ENCODE measurements at places on chromosomes 2 and 18.

GRCh38 chr18:23648456-23648855, 14.3 kb downstream of the ANKRD29 start:
- DNase-seq: no peak

DNA sequence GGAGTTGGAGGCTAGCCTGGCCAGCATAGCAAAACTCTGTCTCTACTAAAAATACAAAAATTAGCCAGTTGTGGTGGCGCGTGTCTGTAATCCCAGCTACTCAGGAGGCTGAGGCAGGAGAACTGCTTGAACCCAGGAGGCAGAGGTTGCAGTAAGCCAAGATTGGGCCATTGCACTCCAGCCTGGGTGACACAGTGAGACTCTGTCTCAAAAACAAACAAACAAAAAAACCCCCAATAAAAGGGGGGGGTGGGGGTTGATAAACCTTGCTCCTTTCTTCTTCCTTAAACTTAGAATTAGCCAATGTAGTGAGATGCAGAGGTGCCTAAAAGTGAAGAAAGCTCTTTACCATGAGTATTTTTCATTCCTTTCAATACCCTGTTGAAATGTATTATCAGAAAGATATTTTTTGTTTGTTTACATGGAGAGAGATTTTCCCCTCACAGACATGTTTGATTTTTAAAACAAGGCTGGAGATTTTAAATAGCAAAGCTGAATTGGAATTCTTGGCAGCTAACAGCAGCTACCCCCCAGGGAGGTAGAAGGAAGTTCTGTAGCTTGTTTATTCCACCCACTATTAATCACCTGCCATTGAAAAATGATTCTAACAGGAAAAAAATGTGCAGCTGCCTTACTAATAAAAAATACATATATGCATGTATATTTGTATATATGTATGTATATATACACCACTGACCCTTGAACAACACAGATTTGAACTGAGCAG, 48.6 kb downstream of the GYPC start:
- DNase-seq: no peak

- DNase-seq: peak; percentile 67
These were observed 89.5 kb downstream of the ZFP36L2 start for GRCh38 chr2:43136876-43137275.

DNA sequence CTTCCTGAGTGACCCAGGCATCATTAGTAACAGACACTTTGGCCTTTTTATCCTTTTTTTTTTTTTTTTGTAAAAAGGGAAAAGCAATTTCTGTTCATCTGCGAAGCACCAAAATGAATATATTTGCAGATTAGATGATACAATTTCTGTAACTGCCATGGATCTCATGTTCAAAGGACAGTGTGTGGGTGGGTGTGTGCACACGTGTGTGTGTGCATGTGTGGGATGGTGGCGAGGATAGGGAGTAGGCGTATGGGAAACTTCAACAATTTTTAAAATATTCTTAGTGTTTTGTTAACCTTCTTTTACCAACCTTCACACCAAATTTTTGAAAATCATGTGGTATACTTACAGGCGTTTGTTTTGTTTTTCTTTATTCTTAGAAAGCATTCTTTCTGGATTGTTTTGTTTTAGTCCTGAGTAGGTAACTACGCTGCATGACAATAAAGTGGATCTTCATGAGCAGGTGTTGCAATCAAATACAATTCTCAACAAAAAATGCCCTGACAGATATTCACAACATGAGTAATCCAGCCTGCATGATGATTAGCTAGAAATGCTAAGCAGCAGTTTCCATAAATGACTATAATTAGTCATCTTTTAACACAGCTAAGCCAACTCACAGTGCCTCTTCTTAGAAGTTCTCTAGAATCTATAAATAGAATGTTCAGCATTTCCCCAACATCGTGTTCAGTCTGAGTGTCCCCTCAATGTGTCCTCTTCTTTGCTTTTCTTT, 53.5 kb upstream of the RMDN2 start:
- DNase-seq: no peak

DNA sequence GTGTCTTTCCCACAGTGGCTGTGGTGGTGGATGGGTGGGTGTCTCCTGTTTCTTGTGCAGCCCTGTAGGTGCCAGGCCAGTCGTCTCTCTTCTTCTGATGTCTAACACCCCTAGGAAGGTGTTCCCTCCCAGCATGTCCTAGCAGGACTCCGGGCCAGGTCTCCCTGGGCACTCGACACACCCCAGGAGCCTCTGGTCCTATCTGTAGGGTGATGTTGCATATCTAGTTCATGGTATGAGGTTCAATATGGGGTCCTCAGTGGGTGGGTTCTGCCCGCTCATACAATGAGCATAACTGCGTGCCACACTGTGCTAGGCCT, 14.4 kb downstream of the NGEF start:
- DNase-seq: no peak

DNA sequence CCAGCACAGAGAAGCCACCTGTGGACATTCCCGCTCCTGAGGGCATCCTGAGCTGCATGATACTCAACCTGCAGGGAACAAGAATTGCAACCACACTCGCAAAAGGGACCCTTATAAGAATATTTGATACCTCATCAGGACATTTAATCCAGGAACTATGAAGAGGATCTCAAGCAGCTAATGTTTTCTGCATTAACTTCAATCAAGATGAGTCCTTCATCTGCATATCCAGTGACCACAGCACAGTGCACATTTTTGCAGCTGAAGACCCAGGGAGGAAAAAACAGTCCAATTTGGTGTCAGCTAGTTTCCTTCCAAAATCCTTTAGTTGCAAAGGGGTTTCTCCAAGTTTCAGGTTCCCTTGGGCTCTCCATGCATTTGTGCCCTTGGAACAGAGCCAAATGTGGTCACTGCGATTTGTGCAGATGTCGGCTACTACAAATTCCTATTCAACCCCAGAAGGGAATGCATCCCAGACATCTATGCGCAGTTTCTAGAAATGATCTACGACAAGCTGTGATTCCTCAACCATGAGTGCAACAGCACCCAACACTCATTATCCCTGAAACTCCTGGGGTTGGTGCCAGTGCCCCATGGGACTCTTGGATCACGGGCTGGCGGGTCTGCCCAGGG, 23.3 kb upstream of the FHOD3 start:
- DNase-seq: no peak

DNA sequence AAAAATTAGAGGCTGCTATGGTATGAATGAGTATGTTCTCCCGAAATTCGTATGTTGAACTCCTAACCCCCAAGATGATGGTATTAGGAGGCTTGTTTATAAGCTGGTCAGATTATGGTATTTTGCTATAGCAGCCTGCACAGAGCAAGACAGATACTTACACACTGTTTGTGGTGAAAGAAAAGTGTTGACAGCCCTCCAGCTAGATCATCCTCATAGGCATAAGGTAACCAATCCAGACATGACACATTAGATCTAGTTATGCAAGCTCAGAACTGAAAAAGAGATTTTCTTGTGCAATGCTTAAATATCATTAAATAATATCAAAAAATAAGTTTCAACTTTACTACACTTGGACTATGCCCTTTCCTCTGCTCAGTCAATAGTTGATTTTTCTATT, 107.1 kb downstream of the ABCA12 start:
- DNase-seq: no peak

GRCh38 chr2:190514676-190515075, 19.8 kb downstream of the NEMP2 start:
- no peak for DNase-seq

DNA sequence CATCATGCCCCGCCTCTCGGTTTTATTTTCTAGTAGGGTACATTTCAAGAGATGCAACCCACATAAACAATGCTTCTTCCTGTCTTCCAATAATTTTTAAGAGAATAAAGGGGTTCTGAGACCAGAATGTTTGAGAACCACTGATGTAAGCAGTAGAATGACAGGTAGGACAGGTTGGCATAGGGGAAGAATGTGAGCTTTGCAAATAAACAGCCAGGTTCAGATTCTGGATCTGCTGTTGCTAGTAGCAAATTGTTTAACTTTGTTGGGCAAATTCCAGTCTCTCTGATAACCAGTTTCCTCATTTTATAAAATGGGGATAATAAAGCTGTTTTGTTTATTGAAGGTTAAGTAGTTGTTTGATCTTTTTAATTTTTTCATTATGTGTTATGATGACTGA, 32.8 kb downstream of the SOCS6 start:
- DNase-seq: no peak

DNA sequence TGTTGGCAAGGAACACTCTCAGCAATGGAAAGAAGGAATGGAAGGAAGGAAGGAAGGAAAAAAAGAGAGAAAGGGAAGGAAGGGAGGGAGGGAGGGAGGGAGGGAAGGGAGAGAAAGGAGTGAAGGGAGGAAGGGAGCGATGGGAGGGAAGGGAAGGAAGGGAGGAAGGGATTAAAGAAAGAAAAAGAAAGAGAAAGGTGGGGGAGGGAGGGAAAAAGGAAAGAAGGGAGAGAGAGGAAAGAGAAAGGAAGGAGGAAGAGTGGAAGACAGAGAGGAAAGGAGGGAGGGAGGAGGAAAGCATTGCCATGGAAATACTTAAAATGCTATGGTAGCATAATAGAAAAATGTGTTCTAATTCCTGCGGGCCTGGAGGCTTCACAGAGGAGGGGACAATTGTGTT, 22.4 kb downstream of the TTR start:
- no peak for DNase-seq

DNA sequence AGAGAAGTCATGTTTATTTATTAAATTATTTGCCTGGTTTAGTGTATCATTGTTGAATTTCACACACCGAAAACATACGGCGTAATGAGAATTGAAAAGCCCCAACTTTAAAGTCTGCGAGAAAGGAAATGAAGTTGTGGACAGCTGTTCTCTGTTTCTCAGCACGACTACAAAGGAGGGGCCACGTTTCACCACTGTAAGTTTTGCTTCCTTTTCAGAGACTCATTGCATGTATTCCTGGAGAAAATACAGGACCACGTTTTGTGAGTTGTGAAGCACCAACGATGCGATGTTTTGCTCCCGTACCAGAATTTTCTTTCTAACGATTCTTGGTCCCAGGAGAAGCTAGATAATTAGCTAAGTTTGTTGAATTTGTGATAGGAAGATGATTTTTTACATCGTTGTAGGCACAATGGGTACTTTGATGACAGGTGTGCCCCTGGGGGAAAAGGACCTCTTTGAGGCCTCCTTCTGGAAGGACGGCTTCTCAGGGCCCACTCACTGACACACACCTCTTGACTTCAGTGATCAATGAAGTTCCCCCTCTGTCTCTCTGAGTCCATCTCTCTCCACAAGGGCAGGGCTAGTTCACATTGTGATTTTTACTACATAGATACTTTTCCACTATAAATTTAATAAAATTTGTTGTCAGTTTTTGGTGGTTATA, 23.7 kb upstream of the ACKR3 start:
- no peak for DNase-seq

GRCh38 chr2:64213532-64214275, 69.5 kb upstream of the PELI1 start:
- no peak for DNase-seq

GRCh38 chr2:74043345-74044329, 58.9 kb downstream of the TET3 start:
- no peak for DNase-seq

GRCh38 chr2:128311755-128312341, 6.8 kb downstream of the HS6ST1 start:
- no peak for DNase-seq

DNA sequence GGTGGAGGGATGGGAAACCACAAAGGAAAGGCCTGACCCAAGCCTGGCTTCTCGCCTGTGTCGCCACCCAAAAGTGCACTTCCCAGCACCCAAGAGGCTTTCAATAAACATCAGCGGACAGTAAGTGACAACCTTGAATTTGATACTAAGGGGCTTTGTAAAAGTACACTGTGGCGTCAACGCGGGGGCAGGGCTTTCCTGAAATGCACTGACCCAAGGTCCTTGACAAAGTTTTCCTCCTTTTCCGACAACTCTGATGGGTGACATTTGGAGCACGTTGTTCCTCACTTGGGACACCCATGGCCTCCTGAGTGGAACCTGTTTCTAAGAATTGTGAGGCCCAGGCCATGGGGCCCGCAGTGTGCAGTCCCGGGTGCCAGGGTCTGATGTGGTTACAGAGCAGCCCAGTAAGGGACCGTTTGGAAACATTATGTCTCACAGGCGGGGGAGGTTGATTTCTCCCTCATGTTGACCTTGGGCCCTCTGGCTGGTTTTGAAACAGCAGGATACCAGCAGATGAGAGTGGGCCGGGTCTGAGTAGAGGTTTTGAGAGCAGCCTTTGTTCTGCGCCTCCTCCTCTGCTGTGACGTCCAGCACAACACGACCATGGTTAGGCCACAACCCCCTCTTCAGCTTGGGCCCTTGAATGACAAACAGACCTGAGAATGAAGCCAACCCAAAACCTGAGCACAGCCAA, 2.8 kb upstream of the ZBTB14 start:
- no peak for DNase-seq

- DNase-seq: no peak
These were observed 375.1 kb upstream of the ID2 start for GRCh38 chr2:8306530-8307351.

DNA sequence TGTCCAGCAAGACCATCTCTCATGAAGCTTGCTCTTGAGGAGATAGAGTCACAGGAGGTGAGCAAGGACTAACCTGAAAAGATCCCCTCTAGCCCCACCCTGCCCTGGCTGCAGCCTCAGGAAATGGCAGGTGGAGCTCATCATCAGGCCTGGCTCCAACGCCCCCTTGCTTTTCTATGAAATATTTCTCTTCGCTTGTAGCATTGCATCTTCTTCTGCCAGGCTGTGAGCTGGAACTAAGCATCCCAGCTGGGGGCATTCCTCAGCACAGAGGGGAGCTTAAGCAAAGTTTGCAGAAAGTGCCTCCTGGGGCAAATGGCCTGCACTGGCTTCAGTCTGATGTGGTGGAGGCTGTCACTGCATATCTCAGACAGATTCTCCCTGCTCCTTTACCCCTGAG, 90.1 kb upstream of the LGALSL start:
- no peak for DNase-seq

DNA sequence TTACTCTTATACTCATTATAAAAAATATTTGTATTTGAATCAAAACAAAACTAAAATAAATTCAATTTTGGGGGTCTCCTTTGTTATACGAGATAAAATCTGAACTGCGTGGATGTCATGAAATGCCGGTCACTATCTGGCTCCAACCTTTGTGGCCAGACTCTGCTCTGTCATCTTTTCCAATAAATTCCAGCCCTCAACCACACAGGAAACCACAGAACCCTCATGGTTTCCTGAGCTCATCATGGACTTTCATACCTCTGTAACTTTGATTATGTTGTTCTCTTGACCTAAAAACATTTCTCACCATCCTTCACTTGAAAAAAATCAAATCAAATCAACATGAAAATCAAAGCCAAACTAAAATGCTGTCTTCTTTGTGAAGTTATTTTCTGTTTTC, 724.7 kb downstream of the METTL4 start:
- DNase-seq: no peak

- no peak for DNase-seq
These were observed 145.6 kb downstream of the AQP4 start for GRCh38 chr18:26719896-26720295.

- DNase-seq: no peak
These were observed 6.8 kb downstream of the COPS8 start for GRCh38 chr2:237092506-237092905.
